DMS153 (cell line): ENCODE measurements at places on chromosomes 4 and X.

DNA sequence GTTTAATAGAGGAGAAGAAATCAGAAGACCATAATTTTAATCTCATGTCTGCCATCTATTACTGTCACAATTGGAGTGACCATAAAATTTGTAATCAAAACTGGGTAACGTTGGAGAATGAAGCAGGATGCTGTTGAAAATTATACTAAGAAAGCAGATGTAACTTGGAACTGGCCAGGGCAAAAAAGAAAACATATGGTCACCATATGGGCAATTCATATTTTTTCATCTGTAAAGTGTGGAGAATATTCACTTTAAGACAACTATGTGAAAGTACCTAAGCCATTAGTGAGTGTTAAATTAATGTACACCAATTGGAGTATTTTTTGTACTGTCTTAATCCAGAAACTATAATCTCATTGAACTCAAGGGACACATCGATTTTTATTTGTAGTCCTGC is 1008.0 kb downstream of the GLUD2 start:
- DNase-seq, result no peak

- DNase-seq, result no peak
Measured at GRCh38 chr4:97003715-97004114, 1139.6 kb downstream of the STPG2 start.

DNA sequence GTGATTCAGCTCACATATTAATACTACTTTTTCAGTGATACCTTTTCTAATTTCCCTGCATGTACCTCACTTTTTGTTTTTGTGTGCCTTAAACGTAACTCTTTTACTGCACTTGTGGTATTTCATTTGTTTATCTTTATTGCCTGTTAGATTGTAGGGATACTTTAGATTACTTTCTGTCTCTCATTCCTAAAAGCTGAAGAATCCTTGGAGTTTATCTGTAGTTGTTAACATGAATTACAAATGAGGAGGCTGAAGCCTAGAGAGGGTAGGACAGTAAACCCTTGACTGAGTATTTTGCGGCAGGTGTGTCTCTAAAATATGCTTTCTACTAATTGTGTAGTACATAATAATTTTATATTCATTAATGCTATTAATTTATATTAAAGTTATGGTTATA is 34.9 kb downstream of the BMP2K start:
- no peak for DNase-seq

GRCh38 chr4:53716011-53716410 is 124.7 kb upstream of the LNX1 start:
- no peak for DNase-seq

GRCh38 chr4:62816566-62816965 is 1592.7 kb downstream of the TECRL start:
- no peak for DNase-seq

DNA sequence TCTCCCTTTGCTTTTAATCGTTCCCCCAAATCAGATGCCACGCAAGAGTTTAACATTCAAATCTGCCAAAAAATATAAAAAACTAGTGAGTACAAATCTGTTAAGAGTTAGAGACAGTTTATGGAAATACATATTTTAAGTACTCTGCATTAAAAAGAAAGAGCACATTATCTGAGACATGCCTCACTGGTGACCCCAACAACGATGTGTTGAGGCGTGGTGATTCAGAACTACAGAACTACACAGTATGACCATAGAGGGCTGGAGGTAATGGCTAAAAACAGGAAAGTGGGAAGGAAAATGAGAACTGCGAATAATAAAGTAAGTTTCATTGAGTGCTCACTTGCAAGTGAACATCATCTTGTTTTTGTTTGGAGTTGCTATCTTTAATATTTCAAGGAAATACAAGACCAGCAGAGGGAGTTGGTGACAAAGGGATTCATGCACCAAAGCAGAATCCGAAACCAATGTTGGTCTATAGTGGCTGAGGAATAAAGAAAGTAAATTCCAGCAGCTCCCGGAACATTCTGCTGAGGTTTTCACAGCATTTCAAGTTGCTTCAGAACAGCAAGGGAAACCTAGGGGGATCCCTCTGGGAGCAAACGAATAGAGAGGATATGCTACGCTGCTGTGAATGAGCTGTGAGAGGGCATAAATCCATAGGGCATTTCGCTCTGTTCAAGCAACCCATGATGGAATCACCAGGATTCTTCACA is 92.2 kb downstream of the DCHS2 start:
- DNase-seq, result no peak

DNA sequence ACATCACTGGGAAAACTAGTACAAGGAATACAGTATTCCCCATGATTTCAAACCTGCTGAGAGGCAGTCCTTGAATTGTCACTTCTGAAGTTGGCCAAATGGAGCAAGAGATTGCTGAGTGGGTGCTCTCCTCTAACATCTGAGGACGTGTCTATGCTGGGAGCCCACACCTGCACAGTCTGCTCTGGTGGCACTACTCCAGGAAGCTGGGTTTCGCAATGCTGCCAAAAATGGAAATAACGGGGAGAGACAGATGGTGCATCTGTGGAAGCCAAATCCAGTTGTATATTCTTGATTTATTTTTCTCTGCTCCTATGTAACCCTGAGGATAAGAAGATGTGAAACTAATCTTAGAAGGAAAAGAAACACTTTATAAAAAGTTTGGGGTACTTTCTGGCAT is 240.1 kb upstream of the CTSO start:
- DNase-seq, result no peak
